ENCODE measurements at places on chromosomes 3 and 15. TPM values are rescaled to one million over a fixed set of nuclear protein-coding genes. Genes with fewer than 3 reads are reported as not detected.
A peak's percentile ranks its signal among the peaks of the same experiment; 100 is the strongest.

GRCh38 chr3:125048282-125048681, 7.5 kb downstream of the HEG1 start:
- DNase-seq, result no peak

- DNase-seq, result no peak
Measured at GRCh38 chr3:14439501-14440167, 37.2 kb downstream of the SLC6A6 start.

- no peak for DNase-seq
Measured at GRCh38 chr15:57323299-57323805, 53.0 kb upstream of the CGNL1 start.

Gene TMEM212
- not detected for total RNA-seq

GRCh38 chr3:194313560-194314387, 37.4 kb downstream of the CPN2 start:
- DNase-seq, result no peak

DNA sequence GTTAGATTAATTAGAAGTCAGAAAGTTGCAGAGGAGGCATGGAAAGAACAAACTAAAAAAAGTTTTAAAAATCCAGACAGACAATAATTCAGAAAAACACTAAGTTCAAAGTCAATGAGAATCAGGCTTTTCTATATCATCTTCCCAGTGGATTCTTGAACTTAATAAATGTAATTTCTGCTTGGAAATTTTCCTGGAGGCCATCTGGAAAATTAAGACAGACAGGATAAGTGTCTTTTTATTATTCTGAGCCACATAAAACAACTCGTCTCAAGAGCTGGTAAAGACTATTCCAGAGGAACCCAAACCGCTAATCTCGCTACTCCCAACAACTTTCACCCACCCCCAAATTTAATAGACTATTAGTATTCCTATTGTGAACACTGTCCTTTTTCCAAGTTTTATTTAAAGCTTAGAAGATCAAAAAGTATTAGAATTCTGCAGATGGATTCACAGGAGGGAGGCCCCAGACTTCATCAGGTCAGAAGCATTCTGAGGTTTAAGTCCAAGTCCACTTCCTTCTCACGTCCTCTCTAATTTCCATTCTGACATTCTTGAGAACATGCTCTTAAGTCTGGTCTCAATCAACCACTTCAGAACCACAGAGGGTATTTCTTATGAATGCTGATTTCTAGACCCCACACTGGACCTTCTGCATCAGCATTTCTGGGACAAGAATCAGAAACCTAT, 61.3 kb downstream of the ERC2 start:
- DNase-seq, result no peak

DNA sequence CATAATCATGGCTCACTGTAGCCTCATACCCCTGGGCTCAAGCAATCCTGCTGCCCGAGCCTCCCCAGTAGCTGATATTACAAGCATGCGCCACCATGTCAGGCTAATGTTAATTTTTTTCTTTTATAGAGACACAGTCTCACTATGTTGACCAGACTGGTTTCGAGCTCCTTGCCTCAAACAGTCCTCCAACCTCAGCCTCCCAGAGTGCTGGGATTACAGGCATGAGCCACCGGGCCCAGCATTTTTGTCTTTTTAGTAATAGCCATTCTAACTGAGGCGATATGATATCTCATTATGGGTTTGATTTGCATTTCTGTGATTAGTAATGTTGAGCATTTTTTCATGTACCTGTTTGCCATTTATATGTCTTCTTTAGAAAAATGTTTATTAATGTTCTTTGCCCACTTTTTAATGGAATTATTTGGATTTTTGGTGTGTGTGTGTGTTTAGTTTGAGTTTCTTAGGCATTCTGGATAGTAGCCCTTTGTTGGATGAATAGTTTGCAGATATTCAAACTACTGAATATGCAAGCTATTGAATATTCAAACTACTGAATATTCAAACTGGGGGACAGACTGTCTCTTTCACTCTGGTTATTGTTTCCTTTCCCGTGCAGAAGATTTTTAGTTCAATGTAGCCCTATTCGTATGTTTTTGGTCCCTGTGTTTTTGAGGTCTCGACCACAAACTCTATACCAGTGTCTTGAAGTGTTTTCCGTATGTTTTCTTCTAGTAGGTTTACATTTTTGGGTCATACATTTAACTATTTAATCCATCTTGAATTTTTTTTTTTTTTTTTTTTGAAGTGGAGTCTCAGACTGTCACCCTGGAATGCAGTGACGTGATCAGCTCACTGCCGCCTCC, 39.2 kb downstream of the CCDC66 start:
- DNase-seq, result no peak

DNA sequence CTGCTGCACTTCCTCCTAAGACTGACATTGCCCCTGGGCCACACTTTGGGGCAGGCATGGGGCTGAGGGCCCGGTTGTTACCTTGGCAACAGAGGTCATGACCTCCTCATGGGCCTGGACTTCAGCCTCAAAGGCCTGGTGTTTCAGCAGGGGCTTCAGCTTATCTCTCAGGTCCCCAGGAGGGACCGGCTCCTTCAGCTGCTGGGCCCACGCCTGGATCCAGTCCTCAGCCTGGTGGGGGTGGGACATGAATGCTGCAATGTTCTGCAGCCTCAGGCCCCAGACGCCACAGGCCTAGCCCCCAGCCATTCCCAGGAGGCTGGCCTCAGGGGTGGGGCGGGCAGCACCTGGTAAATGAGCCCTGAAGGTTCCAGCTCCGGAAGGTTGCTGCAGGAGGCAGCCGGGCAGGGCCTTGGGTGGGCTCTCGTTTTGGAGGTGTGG, 27.6 kb downstream of the SPTBN5 start:
- peak; percentile 54 for DNase-seq

Gene GHSR
- total RNA-seq, result not detected

DNA sequence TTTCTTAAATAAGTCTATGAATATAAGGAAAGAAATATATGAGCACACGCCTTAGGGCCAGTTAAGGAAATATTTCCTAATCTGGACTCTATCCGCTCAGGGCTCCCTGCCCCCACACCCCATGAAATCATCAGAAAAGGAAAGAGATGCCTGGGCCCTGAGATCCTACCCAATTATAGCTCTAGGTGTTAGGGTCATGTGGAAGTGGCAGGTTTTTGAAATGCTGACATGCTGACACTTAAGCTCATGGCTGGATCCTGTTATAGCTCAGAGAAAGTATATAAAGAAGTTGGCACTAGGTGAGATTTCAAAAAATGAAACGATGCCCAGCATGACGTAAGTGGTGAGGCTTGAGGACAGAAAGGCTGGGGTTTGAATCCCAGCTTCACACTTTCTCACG, 43.5 kb upstream of the AKAP13 start:
- DNase-seq, result no peak

DNA sequence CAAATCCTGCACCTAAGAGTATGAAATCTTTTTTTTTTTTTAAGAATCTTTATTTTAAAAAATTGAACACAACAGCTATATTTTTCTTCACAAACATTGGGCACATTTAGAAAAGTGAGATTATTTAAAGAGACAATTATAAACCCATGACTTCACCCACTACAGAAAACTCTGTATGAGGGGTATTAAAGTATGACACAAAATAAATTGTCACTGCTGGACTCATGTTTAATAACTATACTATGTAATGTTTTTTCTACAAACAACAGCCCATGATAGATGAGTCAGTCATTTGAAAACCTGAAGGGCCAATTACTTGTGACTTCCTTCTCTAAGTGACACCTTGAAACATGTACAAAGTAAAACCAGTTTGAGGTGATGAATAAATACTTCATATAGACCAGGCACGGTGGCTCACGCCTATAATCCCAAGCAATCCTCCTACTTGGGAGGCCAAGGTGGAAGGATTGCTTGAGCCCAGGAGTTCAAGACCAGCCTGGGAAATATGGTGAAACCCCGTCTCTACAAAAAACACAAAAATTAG, 36.0 kb downstream of the AQR start:
- no peak for DNase-seq

Data from neural crest cell (in vitro differentiated cells).